Activated CD4-positive, CD25-positive, alpha-beta regulatory T cell treated with anti-CD3 and anti-CD28 coated beads, Interleukin-2, amount 50 U/mL, for 24 hours (primary cell): ENCODE measurements at places on chromosomes 13 and 19.

DNA sequence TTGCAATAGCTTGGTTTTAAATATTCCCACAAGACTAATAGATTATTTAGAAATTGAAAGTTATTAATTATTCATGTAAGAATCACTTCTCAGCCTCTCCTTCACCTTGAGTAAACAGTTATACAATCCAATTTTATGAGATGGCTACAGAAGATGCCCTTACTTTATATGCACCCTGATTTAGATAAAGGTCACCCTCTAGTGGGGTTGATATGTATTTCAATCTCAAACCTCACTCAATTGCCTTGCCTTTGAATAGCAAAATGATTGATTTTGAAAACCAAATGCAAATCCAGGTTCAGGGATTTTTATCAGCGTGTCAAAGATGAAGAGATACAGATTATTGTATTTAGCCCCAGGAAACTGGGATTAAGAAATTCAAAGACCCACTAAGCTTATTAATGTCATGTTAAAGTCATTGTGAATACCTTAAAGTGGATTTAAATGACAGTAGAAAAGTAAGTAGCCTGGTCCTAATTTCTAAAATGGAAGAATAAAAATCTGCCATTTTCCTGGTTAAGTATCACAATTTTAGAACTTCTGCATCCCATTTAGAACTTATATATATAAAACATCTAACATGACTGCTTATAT is 305.1 kb downstream of the ITGBL1 start:
- no peak for ATAC-seq

DNA sequence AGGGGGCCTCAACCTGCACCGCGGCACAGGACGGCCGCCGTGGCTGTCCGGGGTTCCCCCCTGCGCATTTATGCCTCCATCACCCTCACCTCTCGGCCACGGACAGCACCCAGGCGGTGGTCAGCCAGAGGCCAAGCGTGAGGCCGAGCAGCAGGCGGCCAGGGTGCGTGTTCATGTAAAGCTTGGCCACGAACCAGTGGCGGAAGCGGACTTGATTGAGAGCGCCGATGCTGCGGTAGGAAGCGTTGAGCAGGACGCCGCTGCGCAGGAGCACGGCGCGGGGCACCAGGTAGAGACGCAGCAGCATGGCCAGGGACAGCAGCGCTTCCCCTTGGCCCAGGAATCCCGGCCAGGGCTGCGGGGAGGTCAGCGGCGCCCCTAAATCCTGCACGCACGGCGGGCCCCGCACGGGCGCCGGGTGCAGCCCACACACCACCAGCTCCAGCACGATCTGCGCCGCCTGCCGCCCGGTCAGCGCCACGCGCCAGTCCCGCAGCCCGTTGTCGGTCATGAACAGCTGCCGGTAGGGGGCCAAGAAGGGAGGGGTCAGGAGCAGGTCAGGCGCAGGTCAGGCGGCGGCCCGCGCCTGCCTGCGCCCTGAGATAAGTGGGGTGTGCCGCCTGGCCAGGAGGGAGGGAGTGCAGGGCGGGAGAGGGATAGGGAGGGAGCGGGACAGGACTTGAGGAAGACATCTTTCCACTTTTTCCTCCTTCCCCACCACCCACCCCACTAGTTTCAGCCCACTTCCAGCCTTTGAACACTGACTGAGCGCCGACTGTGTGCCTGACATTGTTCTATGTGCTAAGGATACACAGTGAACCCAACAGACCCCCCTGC is 6.5 kb downstream of the KCNN4 start:
- ATAC-seq = no peak

- no peak for ATAC-seq
These were observed 210.0 kb downstream of the IRS2 start for GRCh38 chr13:109576331-109576813.

GRCh38 chr19:46631481-46631880 is 4.5 kb downstream of the GNG8 start:
- ATAC-seq = no peak

DNA sequence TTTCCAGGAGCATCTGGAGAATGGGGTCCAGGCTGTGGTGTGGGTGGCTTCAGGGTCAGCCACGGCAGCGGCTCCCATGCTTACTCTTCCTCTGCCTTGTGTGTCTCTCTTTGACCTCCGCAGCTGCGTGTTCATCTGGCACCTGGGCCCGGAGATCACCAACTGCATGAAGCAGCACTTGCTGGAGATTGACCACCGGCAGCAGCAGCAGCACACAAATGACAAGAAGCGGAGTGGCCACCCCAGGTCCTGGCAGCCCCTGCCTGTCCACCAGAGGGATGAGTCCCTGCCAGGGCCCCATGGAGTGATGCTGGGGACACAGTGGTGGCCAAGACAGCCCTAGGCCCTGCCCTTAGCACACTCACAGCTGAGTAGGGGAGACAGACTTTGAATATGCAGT is 18.4 kb upstream of the OVOL3 start:
- no peak for ATAC-seq

DNA sequence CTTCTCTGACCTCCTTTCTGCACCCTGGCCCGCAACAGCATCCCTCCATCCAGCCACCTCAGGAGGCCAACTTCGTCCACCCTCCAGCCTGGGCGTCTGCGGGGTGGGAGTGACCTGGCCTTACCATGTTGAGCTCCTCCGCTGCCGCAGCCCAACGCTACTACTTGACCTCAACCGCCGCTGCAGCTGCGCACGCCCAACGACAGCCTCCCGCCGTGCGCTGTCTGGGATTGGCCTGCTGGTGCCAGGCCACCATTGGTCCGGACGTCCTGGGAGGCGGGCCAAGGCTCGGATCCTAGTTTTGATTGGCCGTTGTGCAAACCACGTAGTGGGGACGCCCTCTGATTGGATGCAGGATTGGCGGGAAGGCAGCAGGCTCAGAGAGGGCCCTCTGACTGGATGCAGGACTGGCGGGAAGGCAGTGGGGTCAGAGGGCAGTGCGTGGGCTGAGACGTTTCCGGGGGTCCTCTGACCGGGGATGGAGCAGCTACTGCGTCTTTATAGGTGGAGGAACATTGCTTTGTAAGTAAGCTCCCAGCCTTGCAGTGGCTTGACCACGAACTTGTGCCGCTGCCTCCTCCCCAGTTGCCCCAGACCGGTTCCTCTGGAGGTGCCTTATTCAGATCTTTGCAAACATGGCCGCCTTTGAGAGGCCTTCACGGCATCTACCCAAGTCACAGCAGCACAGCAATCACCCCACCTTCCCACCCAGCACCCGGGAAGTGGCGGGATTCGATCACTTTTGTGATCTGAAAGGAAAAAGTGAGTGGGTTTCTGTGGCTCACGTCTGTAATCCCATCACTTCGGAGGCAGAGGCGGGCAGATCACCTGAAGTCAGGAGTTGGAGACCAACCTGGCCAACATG is at the start of gene TUBA3C:
Gene TUBA3C, minus strand, starts transcription at position 204 of the 865 bp plus-strand sequence. Its CDS starts 77 bp downstream, at position 127.
- ATAC-seq = no peak

GRCh38 chr19:1952635-1953034 is 11.7 kb downstream of the CSNK1G2 start:
- ATAC-seq = no peak

- ATAC-seq = no peak
These were observed 18.9 kb downstream of the EVI5L start for GRCh38 chr19:7848779-7849457.

DNA sequence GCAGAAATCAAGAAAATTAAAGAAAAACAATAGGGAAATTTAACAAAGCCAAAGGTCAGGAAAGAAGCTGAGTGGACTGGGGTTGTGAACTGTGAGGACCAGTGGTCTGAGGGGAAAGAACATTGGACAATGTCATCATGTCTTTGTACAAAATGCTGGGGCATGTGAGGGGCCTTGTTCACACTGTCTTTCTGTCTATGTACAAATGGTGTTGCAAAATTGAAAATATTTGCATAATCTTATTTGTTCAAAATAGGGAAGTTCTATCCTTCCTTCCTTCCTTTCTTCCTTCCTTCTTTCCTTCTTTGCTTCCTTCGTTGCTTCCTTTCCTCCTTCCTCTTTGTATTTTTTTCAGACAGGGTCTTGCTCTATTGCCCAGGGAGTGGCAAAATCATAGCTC is 79.2 kb upstream of the SCEL start:
- ATAC-seq = no peak

DNA sequence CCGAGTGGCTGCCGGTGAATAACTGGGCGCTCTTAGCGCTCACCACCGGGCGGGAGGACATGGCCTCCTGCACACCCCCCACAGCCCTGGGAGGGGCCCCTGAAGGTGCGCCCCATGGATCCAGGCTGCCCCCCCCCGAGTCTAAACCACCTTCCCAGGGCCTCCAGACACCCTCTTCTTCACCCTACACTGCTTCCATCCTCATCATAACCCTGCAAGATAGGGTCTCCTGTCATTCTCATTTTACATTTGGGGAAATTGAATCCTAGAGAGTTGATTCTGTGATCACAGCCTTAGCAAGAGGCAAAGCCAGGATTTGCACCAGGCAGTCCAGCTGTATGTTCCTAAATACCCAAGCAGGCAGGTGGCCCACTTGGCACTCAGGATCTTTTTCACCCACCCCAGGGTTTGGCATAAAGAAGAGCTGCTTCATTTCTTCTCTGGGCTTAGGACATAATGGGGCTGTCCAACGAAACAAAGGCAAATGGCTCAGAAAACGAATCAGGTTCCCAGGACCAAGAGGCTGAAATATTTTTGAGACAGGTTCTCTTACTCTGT is 110.8 kb downstream of the PTPRS start:
- no peak for ATAC-seq

- ATAC-seq = no peak
These were observed 180.5 kb downstream of the EFNB2 start for GRCh38 chr13:106354961-106355360.

- no peak for ATAC-seq
These were observed 406.3 kb downstream of the GPC5 start for GRCh38 chr13:91804724-91805123.

DNA sequence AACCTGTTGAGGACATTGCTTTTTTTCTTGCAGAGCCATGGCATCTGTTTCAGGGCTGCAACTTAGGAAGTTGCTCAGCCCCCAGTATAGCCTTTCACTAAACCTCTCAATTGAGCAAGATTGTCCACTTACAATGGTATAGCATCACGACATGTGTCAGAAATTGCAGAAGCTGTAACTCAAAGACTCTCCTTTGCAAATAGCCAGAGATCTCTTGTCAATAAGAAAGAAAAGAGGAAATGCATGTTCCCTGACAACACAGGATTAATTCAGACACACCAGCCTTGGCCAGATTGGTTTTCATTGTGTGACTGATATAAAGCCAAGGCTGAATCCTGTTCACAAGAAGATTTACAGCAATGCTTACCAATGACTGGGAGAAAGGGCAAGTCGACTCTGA is 38.7 kb upstream of the CYSLTR2 start:
- ATAC-seq = no peak

GRCh38 chr13:113295776-113296175 is 1.3 kb upstream of the LAMP1 start:
- no peak for ATAC-seq

DNA sequence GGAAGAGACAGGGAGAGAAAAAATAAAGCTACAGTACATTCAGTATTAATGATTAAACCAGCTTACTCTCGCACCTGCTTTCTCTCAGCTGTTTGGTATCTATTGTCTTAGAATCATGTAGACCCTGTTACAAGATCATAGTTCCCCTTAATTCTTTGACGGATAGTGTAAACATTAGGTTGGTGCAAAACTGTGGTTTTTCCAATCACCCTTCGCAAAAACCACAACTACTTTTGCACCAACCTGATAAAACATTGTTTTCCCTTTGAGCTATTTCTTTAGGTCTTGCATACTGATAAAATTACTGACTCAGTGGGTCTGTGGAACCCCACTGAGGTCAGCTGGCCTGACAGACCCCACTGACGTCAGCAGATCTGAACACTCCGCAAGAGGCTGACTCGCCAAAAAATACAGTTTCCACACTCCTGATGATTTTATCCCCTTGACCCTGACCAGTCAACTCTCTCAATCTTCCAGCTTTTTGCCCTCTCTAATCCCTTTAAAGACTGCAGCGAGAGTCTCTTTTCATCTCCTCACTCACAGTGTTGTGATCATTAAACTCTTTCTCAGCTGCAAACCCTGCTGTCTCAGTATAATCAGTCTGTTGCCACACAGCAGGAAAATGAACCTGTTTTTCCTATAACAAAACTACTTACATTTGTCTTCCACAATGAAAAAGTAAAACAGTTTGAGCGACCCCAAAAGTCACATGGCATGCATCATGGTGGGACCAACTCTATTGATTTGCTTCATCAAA is 123.9 kb downstream of the SLITRK6 start:
- ATAC-seq = no peak

GRCh38 chr13:50721672-50721992 is 121.9 kb downstream of the DLEU7 start:
- ATAC-seq = no peak

GRCh38 chr13:75566658-75567057 is 17.1 kb downstream of the UCHL3 start:
- ATAC-seq = no peak

DNA sequence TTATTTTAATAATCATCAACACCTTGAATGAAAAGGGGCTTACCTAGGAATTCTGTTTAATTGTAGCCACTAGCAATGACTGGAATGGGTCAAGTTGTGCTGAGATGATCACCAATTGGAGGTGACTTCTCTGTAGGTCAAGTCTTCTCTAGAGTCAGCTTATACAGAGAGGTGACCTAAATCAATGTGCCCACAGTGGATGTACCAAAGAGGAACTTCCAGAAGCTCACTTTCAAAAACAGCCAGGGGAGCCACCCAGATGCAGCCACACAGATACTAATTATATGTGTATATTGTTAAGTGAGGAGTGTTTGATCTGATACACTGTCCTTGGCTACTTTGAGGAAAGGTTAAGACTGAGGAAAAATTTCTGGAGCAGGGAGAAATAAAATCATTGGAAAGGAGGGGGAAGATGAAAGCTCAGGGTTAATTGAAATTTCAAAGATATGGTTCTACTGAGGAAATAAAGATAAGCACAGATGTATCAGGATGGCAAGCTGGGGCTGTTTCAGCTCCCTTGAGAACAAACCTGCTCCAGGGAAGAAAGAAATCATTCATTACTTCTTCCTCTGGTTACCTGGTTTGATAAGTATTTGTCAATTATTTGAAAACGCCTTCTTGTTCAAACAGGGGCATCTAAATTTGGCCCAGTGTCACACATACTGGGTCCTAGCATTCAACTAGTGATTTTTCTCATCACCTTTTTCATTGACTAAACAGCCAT is 5.1 kb downstream of the GPR183 start:
- no peak for ATAC-seq

GRCh38 chr19:29315556-29316190 is 102.7 kb upstream of the UQCRFS1 start:
- no peak for ATAC-seq
